T-cell (primary cell): ENCODE measurements at places on chromosomes 4 and X. TPM values are rescaled to one million over a fixed set of nuclear protein-coding genes. Genes with fewer than 3 reads are reported as not detected.
A peak's percentile ranks its signal among the peaks of the same experiment; 100 is the strongest.

GRCh38 chr4:98383431-98384106 lies 122.4 kb downstream of the RAP1GDS1 start:
- no peaks in the 10 kb centered on the region for H3K27me3 ChIP-seq
- no peak overlapping the region for H3K27ac ChIP-seq
- no peak for DNase-seq
- H3K4me3 ChIP-seq: no peak overlapping the region

- no peaks in the 10 kb centered on the region for H3K4me1 ChIP-seq
- H3K27ac ChIP-seq: no peak overlapping the region
- H3K4me3 ChIP-seq: no peak overlapping the region
- H3K27me3 ChIP-seq: no peaks in the 10 kb centered on the region
- no peak for DNase-seq
Measured at GRCh38 chrX:49991758-49992157, 69.4 kb downstream of the CLCN5 start.

Gene SPANXD
- total RNA-seq: not detected

DNA sequence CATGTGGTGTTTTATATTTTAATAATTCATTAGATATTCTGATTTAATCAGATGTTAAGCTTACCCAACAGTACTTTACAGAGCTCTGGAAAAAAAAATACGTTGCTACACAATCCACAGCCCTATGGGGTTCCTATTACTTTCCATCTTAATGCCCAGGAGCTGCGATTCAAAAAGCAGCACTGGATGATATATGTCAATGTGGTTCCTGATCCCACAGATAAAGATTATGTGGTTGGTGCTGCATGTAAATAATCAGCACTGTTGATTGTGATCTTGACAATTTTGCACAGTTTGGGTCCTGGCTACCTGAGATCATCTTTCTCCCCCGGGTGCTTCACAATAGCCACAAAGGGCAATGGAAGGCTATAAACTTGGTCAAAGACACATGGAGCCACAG lies 72.7 kb upstream of the DCLK2 start:
- no peak for DNase-seq
- H3K4me1 ChIP-seq: no peaks in the 10 kb centered on the region
- no peak overlapping the region for H3K27ac ChIP-seq
- H3K27me3 ChIP-seq: no peaks in the 10 kb centered on the region

Gene RAB9B
- total RNA-seq: 0.19 TPM

DNA sequence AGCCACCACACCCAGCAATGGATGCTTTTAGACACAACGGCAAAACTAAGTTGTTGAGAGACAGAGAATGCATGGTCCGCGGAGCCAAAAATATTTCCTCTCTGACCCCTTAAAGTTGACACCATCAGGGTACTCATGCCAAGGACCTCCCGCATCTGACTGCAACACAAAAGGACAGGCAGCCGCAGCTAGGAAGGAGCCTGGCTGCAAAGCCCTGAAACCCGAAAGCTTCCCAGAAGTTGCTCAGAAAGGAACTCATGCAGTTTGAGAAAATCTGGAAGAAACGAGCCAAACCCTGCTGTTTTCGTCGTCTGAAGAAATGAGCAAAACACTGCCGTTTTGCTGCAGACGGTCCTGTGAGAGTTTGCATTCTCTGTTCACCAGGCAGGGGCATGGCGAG lies 16.5 kb downstream of the DHRSX start:
- peaks cover 26% of the 10 kb centered on the region for H3K36me3 ChIP-seq
- DNase-seq: no peak
- H3K4me1 ChIP-seq: no peaks in the 10 kb centered on the region
- no peaks in the 10 kb centered on the region for H3K27me3 ChIP-seq
- no peak overlapping the region for H3K4me3 ChIP-seq
- H3K27ac ChIP-seq: no peak overlapping the region

- H3K27ac ChIP-seq: peak overlapping the region; percentile 67
- H3K27me3 ChIP-seq: no peaks in the 10 kb centered on the region
- H3K36me3 ChIP-seq: no peaks in the 10 kb centered on the region
- DNase-seq: no peak
- H3K4me1 ChIP-seq: peaks cover 9% of the 10 kb centered on the region
- H3K4me3 ChIP-seq: peak overlapping the region; percentile 59
Measured at GRCh38 chrX:71198066-71198465, 25.0 kb upstream of the GJB1 start.

- DNase-seq: no peak
- peak overlapping the region; percentile 44 for H3K27ac ChIP-seq
- no peak overlapping the region for H3K4me3 ChIP-seq
- H3K4me1 ChIP-seq: peaks cover 12% of the 10 kb centered on the region
- H3K36me3 ChIP-seq: no peaks in the 10 kb centered on the region
Measured at GRCh38 chr4:77127215-77127614, 29.8 kb upstream of the CCNG2 start.

DNA sequence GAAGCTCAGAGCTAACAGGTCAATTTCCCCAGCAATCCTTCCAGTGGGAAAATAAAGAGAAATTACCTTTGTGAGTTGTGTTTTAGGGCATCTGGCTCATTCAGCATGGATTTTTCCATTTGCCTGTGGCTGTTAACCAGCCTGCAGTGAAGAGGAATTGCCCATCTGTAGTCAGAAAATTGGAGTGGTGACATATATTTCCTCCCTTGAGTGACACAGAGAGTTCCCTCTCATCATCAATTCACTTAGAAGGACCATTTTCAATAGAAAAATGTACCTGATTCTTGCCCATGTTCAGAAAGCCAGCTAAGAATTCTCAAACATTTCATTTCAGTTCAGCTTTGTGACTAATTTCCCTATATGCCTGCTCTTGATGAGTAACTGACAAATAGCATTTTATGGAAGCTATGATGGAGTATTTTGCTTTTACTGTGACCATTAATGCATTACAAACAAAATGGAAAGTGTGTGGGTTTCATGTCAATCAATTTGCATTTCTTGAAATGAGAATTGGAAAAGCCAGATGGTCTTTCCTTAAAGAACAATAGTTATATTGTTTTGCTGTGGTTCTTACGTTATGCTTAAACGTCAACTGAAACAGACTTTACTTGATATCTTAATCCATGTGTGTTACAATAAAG lies 155.8 kb downstream of the NWD2 start:
- H3K4me1 ChIP-seq: no peaks in the 10 kb centered on the region
- no peak for DNase-seq
- H3K4me3 ChIP-seq: no peak overlapping the region
- H3K27me3 ChIP-seq: no peaks in the 10 kb centered on the region
- H3K36me3 ChIP-seq: no peaks in the 10 kb centered on the region
